Stromal cell of bone marrow (primary cell): ENCODE measurements at places on chromosomes 12 and 14.

GRCh38 chr14:104721505-104722431 lies 2.3 kb upstream of the ADSS1 start:
- DNase-seq, result no peak

DNA sequence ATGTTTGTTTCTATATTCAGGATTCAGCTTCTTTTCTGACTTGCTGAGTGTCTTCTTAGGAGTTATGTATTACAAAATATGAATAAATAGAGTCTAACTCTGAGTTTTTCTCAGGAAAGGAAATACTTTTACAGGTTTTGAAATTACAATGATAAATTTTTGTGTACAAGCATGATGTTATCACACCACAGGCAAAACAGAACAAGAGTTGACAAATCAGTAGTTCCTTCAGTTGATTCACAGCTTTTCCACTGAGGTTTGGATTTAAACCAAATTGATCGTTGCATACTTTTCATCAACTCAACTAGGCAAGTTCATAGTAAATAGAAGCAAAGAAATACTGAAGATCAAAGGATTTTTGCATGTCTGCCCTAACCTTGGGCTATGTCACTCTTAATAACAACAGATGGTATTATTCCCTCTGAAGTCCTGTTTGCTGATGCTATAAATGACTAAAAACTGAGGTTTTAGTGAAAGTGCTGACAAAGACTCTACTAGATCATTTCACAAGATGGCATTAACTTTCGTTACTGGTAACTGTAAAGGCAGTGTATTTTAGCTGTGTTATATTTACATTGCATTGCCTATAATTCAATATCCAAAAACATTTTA lies 520.2 kb downstream of the FLRT2 start:
- no peak for DNase-seq

DNA sequence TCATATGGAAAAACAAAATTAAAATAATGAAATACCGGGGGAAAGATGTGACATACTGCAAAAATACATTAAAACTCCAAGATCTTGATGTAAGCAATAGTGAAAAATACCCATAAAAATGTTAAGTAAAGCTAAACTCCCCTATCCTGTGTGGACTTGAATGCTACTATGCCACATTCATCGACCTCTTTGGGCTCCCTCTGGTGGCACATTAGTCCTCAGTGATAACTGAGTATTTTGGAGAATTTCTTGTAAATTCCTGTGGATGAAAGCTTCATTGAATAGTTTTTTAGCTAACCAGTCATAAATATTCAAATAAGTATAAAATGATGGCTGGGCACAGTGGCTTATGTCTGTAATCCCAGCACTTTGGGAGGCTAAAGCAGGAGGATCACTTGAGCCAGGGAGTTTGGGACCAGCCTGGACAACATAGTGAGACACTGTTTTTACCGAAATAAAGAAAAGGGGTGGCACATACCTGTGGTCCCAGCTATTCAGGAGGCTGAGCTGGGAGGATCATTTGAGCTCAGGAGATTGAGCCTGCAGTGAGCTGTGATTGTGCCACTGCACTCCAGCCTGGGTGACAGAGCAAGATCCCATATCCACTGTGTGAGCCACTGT lies 42.4 kb upstream of the SGPP1 start:
- peak; percentile 43 for DNase-seq

GRCh38 chr14:54261283-54261682 lies 135.5 kb upstream of the CDKN3 start:
- no peak for DNase-seq

GRCh38 chr12:12070674-12071656 lies at the start of gene BCL2L14:
Gene BCL2L14 (plus strand): TSS chr12:12070939. CDS start chr12:12079306, 8,367 bp downstream.
- DNase-seq, result no peak

- no peak for DNase-seq
Measured at GRCh38 chr12:109759595-109759994, 46.0 kb downstream of the FAM222A start.

- DNase-seq, result no peak
Measured at GRCh38 chr12:131239384-131240094, 285.8 kb downstream of the ADGRD1 start.

DNA sequence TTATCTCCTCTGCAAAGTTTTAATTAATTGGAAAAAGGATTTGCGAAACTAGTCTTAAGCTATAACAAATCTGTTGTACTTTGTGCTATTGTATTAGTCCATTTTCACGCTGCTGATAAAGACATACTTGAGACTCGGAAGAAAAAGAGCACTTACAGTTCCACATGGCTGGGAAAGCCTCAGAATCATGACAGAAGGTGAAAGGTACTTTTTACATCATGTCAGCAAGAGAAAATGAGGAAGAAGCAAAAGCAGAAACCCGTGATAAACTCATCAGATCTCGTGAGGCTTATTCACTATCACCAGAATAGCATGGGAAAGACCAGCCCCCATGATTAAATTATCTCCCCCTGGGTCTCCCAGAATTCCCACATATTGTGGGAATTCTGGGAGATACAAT lies 118.1 kb upstream of the PRKD1 start:
- no peak for DNase-seq

GRCh38 chr14:102315121-102315520 lies 4.4 kb upstream of the ZNF839 start:
- no peak for DNase-seq

- DNase-seq, result no peak
Measured at GRCh38 chr14:105240811-105241576, 7.3 kb upstream of the BTBD6 start.

- DNase-seq, result no peak
Measured at GRCh38 chr12:1305791-1306500, 288.4 kb downstream of the FBXL14 start.

DNA sequence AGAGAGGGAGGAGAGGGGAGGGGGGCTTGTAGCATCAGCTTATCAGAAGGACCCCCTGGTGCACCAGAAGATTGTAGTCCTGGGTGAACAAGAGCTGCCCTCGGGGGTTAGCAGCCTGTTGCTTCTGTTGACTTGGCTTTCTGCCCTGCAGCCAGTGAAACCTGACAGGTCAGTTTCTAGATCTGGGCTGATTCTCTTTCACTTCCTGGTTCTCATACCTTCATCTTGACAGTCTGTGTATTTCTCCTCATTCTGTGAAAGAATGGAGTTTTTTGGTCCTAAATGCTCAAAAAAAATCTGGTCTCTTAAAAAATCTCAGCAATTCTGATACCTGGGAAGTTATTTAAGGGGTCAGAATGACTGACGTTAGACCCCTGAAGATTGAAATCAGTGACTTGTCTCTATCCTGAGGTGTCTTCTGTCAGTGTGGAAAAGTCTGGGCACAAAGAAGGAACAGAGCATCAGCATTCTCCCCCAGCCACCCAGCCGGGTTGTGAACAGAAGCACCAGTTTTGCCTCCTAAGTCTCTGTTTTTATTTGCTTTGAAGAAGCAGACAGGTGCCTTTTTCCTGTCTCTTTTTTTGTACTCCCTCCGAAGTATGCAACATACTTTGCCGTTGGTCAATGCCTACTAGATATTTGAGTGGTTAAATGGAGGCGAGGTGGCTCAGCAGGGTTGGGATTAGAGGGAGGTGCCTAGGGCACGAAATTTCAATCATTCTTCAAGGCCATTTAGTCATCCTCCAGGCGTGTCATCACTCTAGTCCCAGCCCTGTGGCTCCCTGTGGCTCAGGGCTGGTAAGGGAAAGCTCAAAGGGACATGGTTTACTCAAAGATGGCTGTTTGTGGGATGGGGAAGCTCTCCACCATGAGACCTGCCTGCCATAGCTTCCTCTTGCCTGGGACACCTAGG lies 24.0 kb downstream of the TTC9 start:
- DNase-seq, result no peak

- DNase-seq, result no peak
Measured at GRCh38 chr14:32565256-32565655, 236.2 kb downstream of the AKAP6 start.

DNA sequence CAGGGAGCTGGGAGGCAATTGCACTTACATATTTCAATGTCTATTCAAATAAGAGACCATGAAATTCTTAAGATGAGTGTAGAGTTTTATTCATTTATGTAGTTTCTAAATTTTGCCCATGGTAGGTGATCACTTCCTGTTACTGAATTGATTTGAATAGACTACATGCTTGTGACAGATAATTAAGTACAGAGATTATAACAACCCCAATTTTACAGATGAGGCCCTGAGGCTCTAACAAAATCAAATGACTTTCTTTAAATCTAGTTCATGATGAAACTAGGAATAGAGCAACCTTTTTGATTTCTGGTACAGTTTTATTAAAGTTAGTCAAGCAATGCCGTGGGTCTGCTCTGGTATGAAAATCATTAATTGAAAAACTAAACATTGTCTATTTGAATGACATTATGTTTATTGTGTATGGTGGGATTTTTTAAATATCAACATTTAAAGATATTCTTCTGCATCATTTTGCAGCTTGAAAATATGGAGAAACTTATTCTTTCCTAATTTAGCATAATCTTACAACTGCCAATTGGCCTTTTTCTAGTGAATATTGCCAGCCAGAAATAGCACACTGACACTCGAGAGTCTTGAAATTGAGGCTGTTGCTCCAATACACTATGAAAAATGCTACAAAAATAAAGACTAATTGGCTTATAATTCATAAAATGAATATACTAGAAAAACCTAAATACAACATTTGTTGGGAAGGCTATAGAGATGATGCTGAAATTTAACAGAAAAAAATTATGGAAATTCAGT lies 308.9 kb downstream of the SLC6A15 start:
- no peak for DNase-seq

GRCh38 chr12:70426620-70427019 lies 60.5 kb downstream of the KCNMB4 start:
- no peak for DNase-seq

GRCh38 chr12:52580496-52580895 lies 6.9 kb upstream of the KRT74 start:
- no peak for DNase-seq

DNA sequence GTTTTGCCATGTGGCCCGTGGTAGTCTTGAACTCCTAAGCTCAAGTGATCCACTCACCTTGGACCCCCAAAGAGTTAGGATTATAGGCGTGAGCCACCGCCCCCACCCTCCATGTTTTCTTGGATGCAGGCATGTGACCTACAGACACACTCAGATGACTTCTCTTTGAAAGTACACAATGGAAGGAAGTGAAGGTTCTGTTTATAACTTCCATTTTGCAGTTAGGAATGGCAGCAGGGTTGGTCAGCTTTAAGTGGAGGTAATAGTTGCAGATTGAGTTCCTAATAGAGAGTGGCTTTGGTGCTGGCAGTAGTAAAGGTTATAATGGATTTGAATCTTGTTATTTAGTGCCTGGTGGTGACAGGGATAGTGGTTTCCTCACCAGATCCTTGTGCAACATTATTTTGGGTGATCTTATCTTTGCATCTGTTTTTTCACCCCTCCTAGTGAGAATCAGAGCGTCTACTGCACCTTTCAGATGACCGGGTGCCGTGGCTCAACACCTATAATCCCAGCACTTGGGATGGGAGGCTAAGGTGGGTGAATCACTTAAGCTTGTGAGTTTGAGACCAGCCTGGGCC lies 15.3 kb downstream of the LARP4 start:
- DNase-seq, result no peak

- peak; percentile 72 for DNase-seq
Measured at GRCh38 chr14:65206448-65207096, 104.3 kb upstream of the MAX start.

DNA sequence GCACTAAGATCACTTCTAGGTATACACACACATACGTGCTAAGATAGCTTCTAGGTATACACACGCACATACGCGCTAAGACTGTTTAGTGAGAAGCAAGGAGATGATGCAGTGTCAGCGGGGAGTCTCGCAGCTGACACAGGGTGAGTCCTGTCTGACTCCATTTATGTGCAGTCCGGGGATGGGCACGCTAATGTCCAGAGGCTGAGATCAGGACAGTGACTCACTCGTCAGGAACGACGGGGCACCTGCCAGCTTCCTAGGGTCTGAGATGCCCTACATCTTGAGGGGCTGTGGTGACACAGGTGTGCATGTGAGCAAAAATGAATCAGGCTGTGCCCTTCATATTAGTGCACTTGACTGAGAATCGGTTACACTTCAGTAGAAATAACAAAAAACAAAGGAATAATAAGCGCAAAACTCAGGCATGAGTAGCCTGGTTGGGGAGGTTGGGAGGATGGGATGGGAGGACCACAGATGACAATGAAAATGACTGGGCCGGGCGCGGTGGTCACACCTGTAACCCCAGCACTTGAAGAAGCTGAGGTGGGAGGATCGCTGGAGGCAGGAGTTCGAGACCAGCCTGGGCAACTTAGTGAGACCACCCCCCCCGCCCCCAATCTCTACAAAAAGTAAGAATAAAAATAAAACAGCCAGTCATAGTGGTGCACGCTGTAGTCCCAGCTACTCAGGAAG lies 29.1 kb upstream of the ULK1 start:
- DNase-seq, result no peak

- no peak for DNase-seq
Measured at GRCh38 chr12:67039995-67040860, 228.9 kb upstream of the CAND1 start.

DNA sequence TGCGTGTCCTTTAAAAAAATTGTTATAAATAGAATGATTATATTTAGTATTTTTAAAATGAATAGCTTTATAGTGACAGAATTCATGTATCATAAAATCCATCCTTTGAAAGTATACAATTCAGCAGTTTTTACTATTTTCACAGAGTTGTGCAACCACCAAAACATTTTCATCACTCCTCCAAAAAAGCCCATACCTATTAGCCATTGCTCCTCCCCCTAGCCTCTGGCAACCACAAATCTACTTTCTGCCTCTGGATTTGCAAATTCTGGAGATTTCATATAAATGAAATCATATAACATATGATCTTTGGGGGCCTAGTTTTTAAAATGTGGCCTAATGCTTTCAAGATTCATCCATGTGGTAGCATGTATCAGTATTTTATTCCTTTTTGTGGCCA lies 117.9 kb upstream of the MED13L start:
- DNase-seq, result peak; percentile 45
